ENCODE measurements at places on chromosomes 12 and 14. TPM values are rescaled to one million over a fixed set of nuclear protein-coding genes. Genes with fewer than 3 reads are reported as not detected.

RDH16 gene
- total RNA-seq = 0.44 TPM

FBRSL1 gene
- 118 TPM for total RNA-seq

KCNC2 gene
- total RNA-seq = not detected

MUCL1 gene
- total RNA-seq = not detected

TAS2R7 gene
- 0.21 TPM for total RNA-seq

TCTN2 gene
- total RNA-seq = 23.1 TPM

MIA2 gene
- total RNA-seq = 10.6 TPM

SLC22A17 gene
- total RNA-seq = 39.4 TPM

GDF3 gene
- total RNA-seq = not detected

POMT2 gene
- 46.8 TPM for total RNA-seq

DNA sequence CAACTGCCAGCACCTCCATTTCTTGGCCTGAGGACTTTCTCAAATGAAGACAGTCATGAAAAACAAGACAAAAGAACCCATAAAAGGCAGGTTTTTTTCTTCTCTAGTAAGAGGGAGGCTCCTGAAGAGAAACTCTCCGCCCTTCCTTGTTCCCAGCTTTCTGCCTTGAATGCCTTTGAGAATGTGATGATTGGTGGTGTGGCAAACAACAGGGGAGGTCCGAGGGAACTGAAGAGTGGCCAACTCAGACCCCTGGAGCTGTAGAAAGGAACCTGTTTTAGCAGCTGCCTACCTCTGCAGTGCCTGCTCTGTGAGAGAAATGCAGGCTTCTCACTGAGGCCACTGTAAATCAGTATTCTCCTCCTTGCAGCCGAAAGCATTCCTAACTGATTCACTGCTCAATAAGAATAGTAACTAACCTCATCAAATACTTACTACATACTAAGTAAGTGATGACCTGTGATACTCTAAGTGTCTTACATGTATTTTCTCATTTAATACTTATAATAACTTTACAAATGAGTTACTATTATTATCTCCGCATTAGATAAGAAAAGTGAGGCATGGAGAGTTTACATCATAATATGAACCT is 16.7 kb upstream of the ERC1 start:
- DNase-seq = no peak
- H3K36me3 ChIP-seq = peaks cover 3% of the 10 kb centered on the region
- H3K27ac ChIP-seq = no peak overlapping the region
- H3K4me1 ChIP-seq = no peaks in the 10 kb centered on the region
- no peak overlapping the region for H3K4me3 ChIP-seq

GRCh38 chr14:98130691-98131090 is 1141.3 kb downstream of the BCL11B start:
- H3K36me3 ChIP-seq = no peaks in the 10 kb centered on the region
- H3K27ac ChIP-seq = no peak overlapping the region
- no peak for DNase-seq
- H3K27me3 ChIP-seq = peaks cover 13% of the 10 kb centered on the region
- no peaks in the 10 kb centered on the region for H3K4me1 ChIP-seq

DNA sequence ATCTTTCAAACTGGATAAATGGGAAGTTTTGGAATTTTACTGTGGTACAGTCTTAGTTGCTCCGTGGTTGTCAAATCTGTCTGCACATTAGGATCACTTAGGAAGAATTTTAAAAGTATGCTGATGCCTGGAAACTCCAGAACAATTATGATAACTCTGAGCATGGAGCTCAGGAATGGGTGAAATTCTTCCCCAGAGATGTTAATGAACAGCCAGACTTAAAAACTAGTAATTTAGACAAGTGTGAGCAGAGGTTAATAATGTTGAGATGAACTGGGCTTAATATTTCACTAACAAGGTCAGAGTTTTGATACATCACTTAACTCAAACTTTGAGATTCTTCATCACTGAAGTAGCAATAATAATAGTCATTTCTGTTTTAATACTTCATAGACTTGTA is 94.5 kb downstream of the NTS start:
- H3K4me3 ChIP-seq = no peak overlapping the region
- no peaks in the 10 kb centered on the region for H3K36me3 ChIP-seq
- peaks cover 4% of the 10 kb centered on the region for H3K4me1 ChIP-seq
- no peaks in the 10 kb centered on the region for H3K27me3 ChIP-seq
- no peak overlapping the region for H3K27ac ChIP-seq

DNA sequence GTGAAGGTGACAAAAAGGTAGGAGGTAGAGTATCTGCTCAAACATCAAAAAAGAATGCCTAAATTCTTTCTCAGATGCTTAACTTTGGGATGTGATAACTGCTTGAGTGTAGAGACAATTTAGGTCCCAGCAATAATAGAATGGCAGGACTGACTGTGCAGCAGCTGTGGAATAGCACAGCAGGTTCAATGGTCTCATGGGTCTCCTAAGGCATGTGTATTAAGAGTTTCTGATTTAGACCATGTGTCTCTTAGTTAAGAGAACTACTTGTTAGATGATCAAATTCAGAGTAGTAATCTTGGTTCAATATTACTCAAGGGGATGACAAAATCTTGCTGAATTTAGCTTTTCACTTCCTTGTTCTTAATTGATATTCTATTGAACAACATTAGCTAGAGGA is 72.0 kb downstream of the ALX1 start:
- H3K27me3 ChIP-seq = no peaks in the 10 kb centered on the region
- no peak overlapping the region for H3K4me3 ChIP-seq
- DNase-seq = no peak

DNA sequence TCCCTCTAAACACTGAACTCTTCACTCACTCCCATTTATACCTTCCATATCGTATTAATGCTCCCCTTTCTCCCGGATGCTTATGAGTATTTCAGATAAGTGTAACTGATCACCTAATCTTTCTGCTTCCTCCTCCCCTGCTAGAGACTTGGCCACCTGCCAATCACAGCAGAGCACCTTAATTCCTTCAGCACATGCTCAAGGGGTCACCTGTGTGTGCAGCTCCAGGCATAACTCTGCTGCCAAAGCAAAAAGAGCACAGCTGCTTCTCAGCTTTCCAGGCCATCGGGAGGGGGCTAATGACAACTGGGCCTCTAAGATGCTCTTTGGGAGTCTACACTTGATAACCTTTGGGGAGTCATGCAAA is 106.9 kb upstream of the DYRK2 start:
- DNase-seq = no peak
- no peak overlapping the region for H3K27ac ChIP-seq
- no peak overlapping the region for H3K4me3 ChIP-seq

GRCh38 chr12:52395761-52396434 is 10.2 kb downstream of the KRT82 start:
- DNase-seq = no peak
- peaks cover 10% of the 10 kb centered on the region for H3K27me3 ChIP-seq
- no peak overlapping the region for H3K4me3 ChIP-seq
